Uterus (tissue), 4 donors: ENCODE measurements at places on chromosomes 1 and 21. TPM values are rescaled to one million over a fixed set of nuclear protein-coding genes. Genes with fewer than 3 reads are reported as not detected.

The FALEC gene
- not detected for total RNA-seq

The CRYBG2 gene
- not detected for total RNA-seq

The CR1 gene
- total RNA-seq = 1.8 TPM

The HSD3B2 gene
- not detected for total RNA-seq

The HSD17B7 gene
- 10.0 TPM for total RNA-seq

The CYP4X1 gene
- 3.5 TPM for total RNA-seq

DNA sequence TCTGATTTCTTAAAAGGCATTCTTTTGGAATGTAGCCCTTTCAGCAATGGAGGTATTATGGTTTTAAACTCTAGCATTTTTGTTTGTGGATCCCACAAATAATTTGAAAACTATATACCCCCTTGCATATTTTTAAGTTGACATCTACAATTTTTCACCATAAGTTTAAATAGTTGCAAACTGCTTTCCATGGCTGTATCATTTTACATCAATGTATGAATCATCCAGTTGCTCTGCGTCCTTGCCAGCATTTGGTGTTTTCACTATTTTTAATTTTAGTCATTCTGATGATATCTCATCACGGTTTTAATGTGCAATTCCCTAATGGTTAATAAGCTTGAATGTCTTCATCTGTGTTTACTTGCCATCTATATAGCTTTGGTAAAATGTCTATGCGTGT lies 20.7 kb downstream of the DIPK1A start:
- H3K27me3 ChIP-seq = no peaks in the 10 kb centered on the region
- H3K27ac ChIP-seq = no peak overlapping the region
- DNase-seq = no peak
- no peak overlapping the region for H3K4me3 ChIP-seq
- no peaks in the 10 kb centered on the region for H3K36me3 ChIP-seq

DNA sequence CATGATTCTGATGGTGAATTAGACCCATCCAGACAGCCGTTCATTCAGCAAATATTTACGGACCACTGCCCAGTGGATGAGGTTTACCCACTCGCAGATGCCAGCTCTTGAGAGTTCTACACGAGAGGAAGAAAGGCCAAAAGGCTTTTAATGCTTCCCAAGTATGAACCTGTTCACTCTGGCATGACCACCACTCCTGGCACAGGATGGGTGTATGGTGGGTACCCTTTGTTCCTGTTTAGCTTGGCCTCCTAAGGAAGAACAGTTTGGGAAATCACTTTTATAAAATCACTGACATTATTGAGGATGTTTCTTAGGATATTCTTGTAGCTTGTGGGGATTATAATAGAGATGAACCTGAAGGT lies 67.2 kb downstream of the HMGB4 start:
- H3K27ac ChIP-seq = no peak overlapping the region
- DNase-seq = no peak
- H3K4me3 ChIP-seq = no peak overlapping the region
- no peaks in the 10 kb centered on the region for H3K4me1 ChIP-seq
- no peaks in the 10 kb centered on the region for H3K36me3 ChIP-seq

- H3K36me3 ChIP-seq = no peaks in the 10 kb centered on the region
- no peaks in the 10 kb centered on the region for H3K4me1 ChIP-seq
- H3K4me3 ChIP-seq = no peak overlapping the region
- DNase-seq = no peak
Measured at GRCh38 chr21:37383086-37383485, 16.5 kb downstream of the DYRK1A start.

DNA sequence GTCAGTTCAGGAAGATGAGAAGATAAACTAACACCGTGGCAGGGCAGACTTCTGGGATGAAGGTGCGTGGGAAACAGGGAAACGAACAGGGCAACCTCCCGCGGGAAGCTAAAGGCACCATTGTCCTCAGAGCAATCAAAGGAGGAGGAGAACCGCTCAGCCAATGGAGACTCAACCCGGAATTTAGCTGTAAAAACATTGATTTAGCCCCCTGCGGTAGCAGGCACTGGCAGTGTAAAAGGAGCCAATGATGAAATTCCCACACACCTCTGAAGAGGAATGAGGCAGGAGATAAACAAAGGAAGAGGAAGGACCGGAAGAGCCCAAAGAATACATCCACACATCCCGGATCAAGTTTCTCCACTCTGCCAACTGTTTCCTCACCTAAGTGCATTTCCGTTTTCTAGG lies 19.5 kb downstream of the HLCS start:
- H3K27ac ChIP-seq = no peak overlapping the region
- H3K36me3 ChIP-seq = no peaks in the 10 kb centered on the region
- H3K4me1 ChIP-seq = no peaks in the 10 kb centered on the region
- no peak overlapping the region for H3K4me3 ChIP-seq
- DNase-seq = no peak

GRCh38 chr1:61174060-61174795 lies 91.9 kb downstream of the NFIA start:
- no peaks in the 10 kb centered on the region for H3K36me3 ChIP-seq
- H3K4me3 ChIP-seq = no peak overlapping the region
- no peaks in the 10 kb centered on the region for H3K27me3 ChIP-seq
- H3K27ac ChIP-seq = no peak overlapping the region
- no peak for DNase-seq

GRCh38 chr1:50502147-50502546 lies 78.9 kb upstream of the DMRTA2 start:
- no peaks in the 10 kb centered on the region for H3K36me3 ChIP-seq
- DNase-seq = no peak
- no peaks in the 10 kb centered on the region for H3K27me3 ChIP-seq
- H3K4me3 ChIP-seq = no peak overlapping the region

- no peak overlapping the region for H3K27ac ChIP-seq
- no peaks in the 10 kb centered on the region for H3K4me1 ChIP-seq
- H3K27me3 ChIP-seq = no peaks in the 10 kb centered on the region
- DNase-seq = no peak
- no peak overlapping the region for H3K4me3 ChIP-seq
- no peaks in the 10 kb centered on the region for H3K36me3 ChIP-seq
Measured at GRCh38 chr1:169072945-169073725, 33.4 kb upstream of the ATP1B1 start.
